Chondrocyte (in vitro differentiated cells): ENCODE measurements at places on chromosomes 7 and 10. TPM values are rescaled to one million over a fixed set of nuclear protein-coding genes. Genes with fewer than 3 reads are reported as not detected.

Gene GNB2
- total RNA-seq = 191 to 204 TPM (median 202 TPM) in 3 replicates

Gene NME8
- total RNA-seq = not detected in 3 replicates

GRCh38 chr7:5997210-5997808 is 11.5 kb downstream of the PMS2 start:
- no peak for DNase-seq

- no peak for DNase-seq
Measured at GRCh38 chr7:123995617-123996326, 37.1 kb downstream of the TMEM229A start.

- DNase-seq = no peak
Measured at GRCh38 chr10:132939957-132940790, 2.2 kb downstream of the CFAP46 start.

- DNase-seq = no peak
Measured at GRCh38 chr7:2818121-2818520, 26.0 kb downstream of the GNA12 start.

DNA sequence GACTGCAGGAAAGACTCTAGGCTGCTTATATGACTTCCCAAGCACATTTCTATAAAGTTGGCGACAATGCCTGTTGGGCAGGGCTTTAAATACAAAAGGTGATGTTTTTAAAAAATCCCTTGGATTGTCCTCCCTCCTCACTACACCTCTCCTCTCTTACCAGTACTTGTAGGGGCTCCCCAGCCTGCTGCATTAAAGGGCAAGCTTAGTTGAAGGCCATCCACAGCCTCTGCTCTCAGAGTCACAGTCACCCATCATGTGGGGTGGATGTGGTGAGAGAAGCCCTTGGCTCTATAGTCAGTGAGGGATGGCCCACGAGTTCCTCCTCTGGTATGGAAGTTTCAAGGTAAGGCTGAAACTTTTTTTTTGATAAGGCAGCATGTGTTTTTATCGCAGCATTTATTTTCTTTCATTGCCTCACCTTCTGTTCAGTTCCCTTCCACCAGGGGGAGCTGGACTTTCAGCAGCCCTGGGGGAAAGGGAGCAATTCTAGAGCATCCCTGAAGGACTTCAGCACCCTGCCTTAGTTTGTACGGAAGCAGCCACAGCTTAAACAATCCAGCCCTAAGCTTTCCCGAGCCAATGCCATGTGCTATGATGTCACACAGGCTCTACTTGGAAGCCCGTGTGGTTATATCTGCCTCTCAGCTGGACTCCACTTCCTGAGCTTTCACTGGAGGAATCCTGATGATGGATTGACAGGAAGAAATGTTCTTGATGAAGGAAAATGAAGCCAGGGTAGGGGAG is 131.9 kb downstream of the CALCR start:
- no peak for DNase-seq

- no peak for DNase-seq
Measured at GRCh38 chr10:50850578-50851230, 34.7 kb downstream of the A1CF start.

GRCh38 chr7:131302876-131303707 is 24.6 kb upstream of the MKLN1 start:
- DNase-seq = no peak

- no peak for DNase-seq
Measured at GRCh38 chr10:100655760-100656421, 89.5 kb upstream of the PAX2 start.

GRCh38 chr7:128231021-128231420 is 10.1 kb upstream of the LEP start:
- no peak for DNase-seq

DNA sequence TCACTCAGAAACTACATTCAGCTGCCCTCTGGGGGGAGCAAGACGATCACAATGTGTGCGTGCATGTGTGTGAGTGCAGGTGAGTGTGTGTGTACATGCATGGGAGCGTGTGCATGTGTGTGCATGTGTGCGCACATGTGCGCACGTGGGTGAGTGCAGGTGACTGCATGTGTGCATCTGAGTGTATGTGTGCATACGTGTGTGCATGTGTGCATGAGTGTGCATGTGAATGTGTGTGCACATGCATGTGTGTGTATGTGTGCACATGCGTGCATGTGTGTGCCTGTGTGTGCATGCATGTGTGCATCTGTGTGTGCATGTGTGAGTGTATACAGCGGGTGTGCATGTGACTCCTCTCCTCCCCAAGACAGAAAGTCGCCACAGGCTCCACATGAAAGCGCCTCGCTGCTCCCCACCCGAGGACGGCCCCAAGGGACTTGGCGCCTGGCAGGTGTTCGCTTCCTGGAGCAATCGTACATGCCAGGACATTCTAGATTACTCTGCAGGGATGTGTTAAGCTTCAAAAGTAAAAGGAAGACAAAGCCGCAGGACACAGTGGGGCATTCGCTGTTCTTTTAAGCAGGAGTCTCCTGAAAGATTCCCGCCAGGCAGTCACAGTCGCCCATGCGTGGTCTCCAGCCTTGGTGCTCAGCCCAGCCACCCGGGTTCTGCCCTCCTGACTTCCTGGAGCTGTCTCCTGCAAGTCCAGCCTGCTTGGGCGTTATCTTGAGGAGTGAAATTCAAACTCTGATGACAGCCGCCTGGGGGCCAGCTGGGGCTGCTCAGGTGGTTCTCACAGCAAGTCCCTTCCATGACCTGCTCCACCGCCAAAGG is 42.0 kb upstream of the ADGRA1 start:
- no peak for DNase-seq

GRCh38 chr10:8416192-8416701 is 361.8 kb downstream of the GATA3 start:
- DNase-seq = no peak
